ENCODE measurements at places on chromosomes 6 and 20. TPM values are rescaled to one million over a fixed set of nuclear protein-coding genes. Genes with fewer than 3 reads are reported as not detected.

The SLC26A8 gene
- not detected for total RNA-seq

The SLC22A3 gene
- total RNA-seq = 1.2 TPM

DNA sequence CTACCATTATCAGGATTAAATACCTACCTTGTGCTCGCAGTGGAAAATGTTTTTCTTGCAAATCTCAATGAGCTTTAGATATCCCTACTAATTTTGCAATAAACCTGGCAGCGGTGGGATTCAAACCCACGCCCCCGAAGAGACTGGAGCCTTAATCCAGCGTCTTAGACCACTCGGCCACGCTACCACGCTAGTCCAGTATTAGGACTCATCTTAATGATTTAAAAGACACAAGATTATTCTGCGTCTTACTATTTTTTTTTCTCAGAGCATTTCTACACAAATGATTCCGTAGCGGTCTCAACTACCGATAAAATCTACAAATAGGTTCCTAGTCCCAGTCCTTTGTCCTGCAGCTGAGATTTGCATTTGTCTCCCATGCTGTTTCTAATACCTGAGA lies 35.2 kb upstream of the ZSCAN23 start:
- DNase-seq = no peak

GRCh38 chr20:62925420-62926228 lies 681 bp downstream of the DIDO1 start:
- DNase-seq = peak; percentile 60

- DNase-seq = no peak
Observed at GRCh38 chr6:101730954-101731353, 337.4 kb downstream of the GRIK2 start.
